ENCODE measurements at places on chromosomes 5 and 9. TPM values are rescaled to one million over a fixed set of nuclear protein-coding genes. Genes with fewer than 3 reads are reported as not detected.

DNA sequence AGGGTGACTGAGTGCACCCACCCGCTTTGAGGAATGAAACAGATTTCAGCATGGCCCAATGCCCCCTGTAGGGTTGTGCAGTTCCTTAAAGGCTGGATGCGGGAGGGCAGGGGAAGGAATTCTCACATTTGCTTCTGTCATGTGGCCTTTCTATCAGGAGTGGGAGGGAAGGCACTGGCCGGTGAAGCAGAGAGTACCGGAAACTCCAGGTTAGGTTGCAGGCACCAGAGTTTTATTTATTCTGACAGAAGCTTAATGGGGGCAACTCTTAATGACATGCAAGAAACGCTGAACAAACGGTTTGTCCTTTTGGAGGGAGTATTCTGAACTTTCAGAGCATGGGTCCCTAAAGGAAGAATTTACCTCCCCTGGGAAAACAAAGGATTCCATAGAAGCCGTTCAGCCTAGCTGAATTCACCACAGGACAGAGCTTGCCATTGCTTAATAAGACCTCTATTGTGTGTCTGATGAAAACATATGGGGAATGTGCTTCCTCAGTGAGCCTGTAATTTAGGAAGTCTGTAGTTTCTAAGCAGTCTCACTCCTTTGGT, 44.1 kb upstream of the EQTN start:
- DNase-seq, result no peak

DNA sequence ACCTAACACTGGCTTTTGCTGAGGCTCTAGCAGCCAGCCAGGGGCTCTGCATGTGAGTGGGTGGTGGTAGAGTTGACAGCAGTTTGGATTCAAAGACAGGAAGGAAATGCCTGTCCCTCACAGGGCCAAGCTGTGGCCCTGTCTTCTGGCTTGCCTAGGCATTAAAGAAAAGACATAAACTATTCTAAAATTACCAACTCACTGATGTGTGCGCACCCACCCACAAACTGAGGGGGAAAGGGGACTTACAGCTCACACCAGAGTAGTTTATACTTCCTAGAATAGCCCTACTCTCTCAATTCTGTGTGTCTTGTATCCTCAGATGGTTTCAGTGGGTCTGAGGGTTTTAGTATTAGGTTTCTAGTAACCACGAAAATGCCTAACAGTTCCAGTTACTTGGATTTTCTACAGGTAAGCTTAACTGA, 18.3 kb upstream of the IL13 start:
- DNase-seq, result no peak

CCL28 gene
- total RNA-seq, result 2.9 TPM

EMB gene
- total RNA-seq, result 8.7 TPM

DNA sequence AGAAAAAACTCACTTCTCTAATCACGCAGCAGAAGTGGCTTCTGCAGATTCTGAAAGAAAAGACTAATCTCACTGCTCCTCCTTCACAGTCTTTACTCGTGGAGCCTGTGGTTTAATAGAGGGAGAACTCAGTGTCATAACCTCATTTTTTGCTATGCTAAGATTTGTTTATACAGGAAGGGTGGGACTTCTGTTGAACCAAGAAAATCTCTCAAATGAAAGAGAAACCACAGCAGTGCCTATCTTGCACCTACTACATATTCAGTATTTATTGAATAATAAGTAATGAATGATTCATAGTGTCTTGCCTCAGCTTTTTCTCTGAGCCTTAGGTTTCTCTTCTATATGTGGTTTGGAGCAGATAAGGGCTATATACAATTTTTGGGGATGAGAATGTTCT, 136.1 kb upstream of the DMAC1 start:
- no peak for DNase-seq

DNA sequence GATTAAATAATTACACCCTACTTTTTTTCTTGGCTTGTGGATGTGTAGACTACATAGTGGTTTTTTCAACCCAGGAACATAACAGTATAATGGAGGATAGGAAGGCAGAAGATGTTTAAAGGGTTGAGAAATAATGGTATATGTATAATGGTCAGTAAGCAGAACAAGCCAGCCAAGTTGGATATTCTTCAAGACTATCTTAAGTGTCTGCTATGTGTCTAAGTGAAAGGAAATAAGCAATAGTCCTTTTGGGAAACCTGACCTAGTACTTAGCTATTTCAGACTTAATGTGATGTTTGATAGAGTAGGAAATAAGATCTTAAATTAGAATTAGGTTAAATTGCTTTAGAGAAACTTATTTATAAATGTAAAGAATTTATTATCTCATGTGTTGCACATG, 85.7 kb downstream of the PTPDC1 start:
- no peak for DNase-seq

- no peak for DNase-seq
Observed at GRCh38 chr5:151215546-151215880, 8.4 kb downstream of the CCDC69 start.

TMEM171 gene
- total RNA-seq, result 1.9 TPM

TMEM215 gene
- total RNA-seq, result not detected

DNA sequence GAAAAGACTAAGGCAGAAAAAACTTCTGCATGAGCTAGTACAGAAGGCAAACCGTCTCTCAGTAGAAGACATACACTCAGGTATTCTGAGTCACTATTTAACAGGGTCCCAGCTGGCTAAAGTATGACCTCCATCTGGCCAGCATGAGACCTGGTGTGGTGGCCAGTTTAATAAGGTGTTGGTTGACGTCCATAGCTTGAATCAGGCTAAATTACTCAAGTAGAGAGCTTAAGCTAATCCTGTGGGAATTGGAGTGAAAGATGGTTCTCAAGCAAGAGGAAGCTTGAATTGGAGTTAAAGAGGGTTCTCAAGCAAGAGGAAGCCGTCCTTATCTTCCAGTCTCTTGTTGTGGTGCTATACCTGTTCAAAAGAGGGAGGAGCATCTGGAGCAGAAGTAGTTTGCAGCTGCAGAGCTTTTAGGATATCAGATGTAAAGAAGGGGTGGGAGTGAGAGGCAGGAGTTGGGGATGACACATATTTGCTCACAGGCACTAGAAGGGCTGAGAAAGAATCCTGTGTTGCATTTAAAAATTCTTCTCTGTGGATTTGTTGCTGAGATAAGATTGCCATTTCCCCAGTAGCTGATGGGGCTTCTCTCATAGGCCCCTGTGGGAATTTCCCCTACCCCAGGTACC, 136.1 kb upstream of the RUSC2 start:
- DNase-seq, result no peak

GRCh38 chr9:136886610-136887597, 588 bp downstream of the TRAF2 start:
- no peak for DNase-seq
